ENCODE measurements at places on chromosomes 7 and 10.

DNA sequence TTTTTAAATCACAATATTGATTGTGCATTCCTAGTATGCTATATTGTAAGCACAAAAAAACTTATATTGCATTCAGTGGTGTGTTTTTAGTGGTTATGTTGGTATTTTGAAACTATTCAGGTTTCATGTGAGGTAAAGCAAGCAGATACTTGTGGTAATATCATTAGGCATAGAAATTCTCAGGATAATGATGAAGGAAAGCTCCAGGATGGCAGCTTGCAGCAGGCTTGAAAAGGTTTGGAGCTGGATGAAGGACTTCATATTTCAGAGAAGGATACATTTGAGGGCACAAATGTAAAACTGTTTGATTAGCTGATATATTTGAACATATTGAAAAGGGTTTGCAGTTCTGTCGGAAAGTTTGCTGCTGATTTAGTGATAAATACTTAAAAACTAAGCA lies 17.5 kb downstream of the TRIM24 start:
- DNase-seq: no peak

DNA sequence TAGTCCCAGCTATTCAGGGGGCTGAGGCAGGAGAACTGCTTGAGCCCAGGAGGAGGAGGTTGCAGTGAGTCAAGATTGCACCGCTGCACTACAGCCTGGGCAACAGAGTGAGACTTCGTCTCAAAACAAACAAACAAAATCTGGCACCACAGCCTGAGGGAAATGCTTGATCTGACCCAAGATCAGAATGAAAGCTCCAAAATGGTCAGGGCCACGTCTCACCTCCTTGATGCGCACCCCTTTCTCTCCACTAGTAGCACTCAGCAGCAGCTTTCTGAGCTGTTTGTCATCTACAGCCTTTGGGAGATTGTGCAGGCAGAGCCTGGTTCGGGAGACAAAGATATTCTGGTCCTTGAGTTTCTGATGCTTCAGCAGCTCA lies 22.7 kb downstream of the RBM28 start:
- DNase-seq: no peak

GRCh38 chr7:26723129-26723528 lies 141.3 kb downstream of the SKAP2 start:
- DNase-seq: no peak

GRCh38 chr7:38123494-38123893 lies 54.6 kb upstream of the STARD3NL start:
- DNase-seq: no peak

- DNase-seq: no peak
Measured at GRCh38 chr10:130810856-130811255, 500.7 kb downstream of the TCERG1L start.

DNA sequence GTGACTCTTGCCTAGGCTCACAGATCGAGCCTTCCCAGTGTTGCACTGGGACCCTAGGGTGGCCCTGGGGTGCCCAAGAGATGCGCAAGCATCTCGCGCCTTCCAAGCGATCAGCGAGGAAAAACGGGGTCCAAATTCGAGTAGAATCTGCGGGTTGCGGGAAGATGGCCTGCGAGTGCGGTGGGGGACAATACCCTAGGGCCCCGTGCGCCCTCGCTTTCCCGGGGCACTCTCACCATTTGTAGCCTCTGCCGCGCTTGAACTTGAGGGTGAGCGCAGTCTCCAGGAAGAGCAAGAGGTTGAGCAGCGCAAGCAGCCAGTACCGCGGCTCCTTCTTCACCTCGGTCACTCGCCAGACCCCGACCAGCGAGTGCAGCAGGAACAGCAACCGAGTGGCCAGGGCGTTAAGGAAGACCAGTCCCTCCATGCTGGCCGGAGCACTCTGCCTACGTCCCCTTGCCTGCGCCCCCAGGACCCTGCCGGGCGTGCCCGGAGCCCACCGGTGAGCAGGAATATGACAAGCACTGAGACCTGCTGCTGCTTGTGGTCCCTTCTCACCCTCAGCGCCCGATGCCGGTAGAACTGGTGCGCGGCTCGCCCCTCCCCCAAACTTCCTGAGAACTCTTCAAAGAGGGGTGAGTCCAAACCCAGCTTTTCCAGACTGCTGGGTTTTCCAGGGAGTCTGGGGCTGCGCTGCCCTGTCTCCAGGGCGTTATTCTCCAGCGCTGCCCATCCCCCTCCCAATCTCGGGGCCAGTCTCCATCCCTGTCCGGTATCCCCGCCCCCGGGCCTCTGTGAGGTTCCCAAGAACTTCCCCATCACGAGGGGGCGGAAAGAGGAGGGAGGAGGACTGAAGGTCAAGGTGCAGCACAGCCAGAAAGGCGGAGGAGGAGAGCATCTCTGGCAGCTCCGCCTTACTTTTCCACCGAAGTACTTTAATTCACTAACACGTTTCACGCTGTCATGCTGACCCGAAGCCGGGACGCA lies at the start of gene TMEM26:
TMEM26 (minus strand) TSS at position 727 of the 987 bp plus-strand sequence; CDS start at position 427, 300 bp downstream.
- DNase-seq: no peak

- no peak for DNase-seq
Measured at GRCh38 chr7:155003092-155003375, at the start of gene PAXIP1. PAXIP1 (minus strand) TSS chr7:155003124; CDS start chr7:155002929, 195 bp downstream.

DNA sequence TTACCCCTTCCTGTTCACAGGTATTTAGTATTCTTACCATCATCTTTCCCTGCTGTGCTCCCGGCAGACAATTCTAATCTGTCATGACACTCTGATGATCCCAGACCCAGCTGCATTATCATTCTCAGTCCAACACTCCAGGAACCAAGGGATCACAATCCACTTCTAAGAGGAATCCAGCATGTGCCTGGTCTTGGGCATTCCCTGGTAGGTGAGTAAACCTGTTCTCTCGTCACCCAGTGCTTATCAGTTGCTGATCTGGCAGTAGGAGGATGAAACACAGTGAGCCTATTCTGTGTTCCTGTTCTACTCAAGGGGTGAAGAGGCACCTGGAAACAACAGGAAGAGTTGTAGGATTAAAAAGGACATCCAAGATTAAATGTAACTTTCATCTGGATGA lies 1.3 kb upstream of the DMBT1 start:
- no peak for DNase-seq
